ENCODE measurements at places on chromosomes 1 and 21. TPM values are rescaled to one million over a fixed set of nuclear protein-coding genes. Genes with fewer than 3 reads are reported as not detected.

DNA sequence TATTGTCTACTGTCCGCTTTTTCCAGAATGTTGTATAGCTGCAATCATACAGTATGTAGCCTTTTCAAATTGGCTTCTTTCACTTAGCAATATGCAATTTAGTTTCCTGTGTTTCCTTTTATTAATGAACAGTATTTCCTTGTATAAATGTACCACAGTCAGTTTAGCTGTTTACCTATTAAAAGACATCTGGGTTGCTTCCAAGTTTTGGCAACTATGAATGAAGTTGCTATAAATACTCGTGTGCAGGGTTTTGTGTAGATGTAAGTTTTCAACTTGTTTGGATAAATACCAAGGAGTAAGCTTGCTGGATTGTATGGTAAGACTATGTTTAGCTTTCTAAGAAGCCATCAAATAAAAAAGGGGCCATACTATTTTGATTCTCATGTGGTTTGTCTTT is 24.4 kb upstream of the KCNJ6 start:
- DNase-seq: no peak

The TSPAN1 gene
- total RNA-seq: not detected

The LYPD8 gene
- total RNA-seq: not detected

The TEKT2 gene
- not detected for total RNA-seq

GRCh38 chr1:81714636-81715035 is 86.1 kb upstream of the ADGRL2 start:
- DNase-seq: no peak

The G0S2 gene
- total RNA-seq: not detected

Data from naive thymus-derived CD8-positive, alpha-beta T cell (primary cell).